Esophagus mucosa (tissue), 1 donor: ENCODE measurements at places on chromosomes 7 and 10.
A peak's percentile ranks its signal among the peaks of the same experiment; 100 is the strongest.

DNA sequence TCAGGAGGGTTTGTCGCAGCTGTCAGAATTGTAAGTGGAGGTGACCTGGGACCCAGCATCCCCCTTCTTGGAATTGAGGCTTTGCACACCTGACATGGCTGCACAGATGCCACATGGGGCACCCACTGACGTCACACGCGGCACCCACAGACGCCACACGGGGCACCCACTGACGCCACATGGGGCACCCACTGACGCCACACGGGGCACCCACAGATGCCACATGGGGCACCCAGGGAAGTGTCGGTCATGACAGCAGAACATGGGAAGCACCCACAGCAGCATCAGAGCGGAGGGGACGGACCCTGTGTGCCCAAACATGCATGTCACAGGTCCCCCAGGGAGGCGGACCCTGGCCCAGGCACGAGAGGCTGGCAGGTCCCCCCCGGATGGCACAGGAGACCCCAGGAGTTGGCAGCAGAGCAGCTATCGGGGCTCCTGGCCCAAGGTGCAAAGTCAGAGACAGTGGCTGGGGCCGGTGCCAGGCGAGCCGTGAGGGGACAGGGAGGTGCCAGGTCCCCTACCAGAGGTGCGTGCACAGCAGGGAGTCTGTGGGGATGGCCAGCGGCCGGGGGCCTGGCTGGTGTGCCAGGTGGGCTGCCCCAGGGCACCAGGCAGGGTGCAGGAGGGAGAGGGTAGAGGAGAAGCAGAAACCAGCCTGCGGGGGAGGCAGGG, 21.1 kb downstream of the KNDC1 start:
- ATAC-seq: no peak

- no peak for ATAC-seq
Measured at GRCh38 chr7:65276822-65277221, 96.8 kb upstream of the ZNF92 start.

- ATAC-seq: peak; percentile 87
Measured at GRCh38 chr7:152313831-152314604, 121.8 kb downstream of the KMT2C start.

- no peak for ATAC-seq
Measured at GRCh38 chr10:130236711-130237110, 100.5 kb downstream of the GLRX3 start.

DNA sequence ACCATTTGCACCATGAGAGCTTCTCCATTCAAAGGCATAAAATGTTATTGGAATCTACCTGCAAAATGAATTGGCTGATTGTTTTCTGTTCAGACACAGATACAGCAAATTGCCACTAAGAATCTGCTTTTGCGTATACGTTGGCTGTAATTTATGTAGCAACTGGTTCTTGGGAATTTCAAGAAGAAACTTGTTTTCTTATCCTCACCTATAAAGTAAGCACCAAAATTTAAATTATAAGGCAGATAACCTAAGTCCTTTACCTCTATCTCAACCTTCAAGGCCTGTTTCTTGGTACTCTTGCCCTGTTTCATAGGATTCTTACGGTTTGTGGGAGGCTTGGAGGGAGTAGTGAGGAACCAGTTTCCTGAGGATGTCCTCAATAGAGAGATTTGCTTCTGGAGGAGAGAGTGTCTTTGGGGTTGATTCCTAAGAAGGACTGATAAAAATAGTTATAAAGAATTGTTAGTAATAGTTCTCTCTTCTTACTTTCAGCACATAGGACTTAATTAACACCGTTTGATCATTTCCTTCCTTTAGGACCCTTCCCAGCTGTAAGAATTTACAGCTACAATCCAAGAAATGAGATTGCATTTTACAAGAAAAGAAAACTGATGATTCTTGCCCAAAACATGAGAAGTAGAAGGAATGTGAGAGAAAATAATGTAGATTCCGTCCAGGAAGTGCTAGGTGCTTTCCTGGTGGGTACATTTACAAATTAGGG, 2.0 kb downstream of the STAMBPL1 start:
- ATAC-seq: no peak

DNA sequence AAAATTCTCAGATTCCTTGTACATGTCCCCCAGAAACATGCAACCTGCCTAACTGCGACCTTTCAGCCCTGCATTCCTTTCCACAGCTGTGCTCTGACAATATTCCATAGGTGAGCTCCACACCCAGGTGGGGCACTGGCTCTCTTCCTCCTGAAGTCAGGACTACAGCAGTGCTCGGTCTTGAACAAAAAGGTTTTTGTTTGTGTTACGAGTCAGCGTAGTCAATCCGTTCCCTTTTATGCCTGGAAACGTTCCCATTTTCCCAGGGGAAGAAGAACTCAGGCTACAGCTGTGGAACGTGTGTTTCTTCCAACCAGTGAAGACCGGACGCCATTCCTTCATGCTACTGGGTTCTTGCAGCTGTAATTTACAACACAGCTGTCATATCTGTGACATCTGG, 52.4 kb upstream of the PFKP start:
- no peak for ATAC-seq

DNA sequence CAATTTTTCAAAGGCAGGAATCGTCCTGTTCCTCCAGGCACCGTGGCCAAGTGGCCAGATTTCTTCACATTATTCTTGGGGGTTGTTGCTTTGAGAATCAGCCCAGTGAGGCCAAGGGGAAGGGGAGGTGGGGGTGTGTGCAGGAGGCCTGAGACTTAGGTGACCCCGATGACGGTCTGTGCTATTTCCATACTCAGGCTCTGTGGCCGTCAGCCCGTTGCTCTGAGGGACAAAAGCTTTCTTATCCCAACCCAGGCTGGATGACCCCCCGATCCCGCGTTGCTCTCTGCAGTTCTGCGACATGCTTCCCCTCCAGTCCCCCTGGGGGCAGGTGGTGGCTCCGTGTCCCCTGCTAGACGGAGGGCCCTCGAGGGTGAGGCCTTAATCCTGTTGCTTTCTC, 14.2 kb downstream of the DOCK1 start:
- no peak for ATAC-seq

DNA sequence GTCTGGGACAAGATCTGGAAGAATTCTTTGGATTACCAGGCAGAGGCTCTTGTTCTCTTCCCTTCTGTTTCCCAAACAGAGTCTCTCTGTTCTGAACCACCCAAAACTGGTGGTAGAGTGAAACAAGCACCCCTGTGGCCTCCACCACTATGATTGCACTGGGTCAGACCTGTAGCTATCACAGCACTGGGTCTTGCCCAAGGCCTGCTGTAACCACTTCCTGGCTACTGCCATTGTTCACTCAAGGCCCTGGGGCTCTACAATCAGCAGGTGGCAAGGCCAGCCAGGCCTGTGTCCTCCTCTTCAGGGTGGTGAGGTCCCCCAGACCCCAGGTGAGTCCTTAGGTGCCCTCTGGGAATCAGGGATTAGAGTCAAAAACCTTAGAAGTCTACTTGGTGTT, 4.1 kb upstream of the LRRC17 start:
- ATAC-seq: no peak

- ATAC-seq: no peak
Measured at GRCh38 chr10:124162774-124163354, 69.5 kb upstream of the CHST15 start.

GRCh38 chr10:31855033-31855432, 73.6 kb downstream of the ARHGAP12 start:
- no peak for ATAC-seq
